Type B pancreatic cell (in vitro differentiated cells): ENCODE measurements at places on chromosomes 12 and 14.

GRCh38 chr12:107058190-107058589 lies 35.2 kb downstream of the CRY1 start:
- no peak for DNase-seq

DNA sequence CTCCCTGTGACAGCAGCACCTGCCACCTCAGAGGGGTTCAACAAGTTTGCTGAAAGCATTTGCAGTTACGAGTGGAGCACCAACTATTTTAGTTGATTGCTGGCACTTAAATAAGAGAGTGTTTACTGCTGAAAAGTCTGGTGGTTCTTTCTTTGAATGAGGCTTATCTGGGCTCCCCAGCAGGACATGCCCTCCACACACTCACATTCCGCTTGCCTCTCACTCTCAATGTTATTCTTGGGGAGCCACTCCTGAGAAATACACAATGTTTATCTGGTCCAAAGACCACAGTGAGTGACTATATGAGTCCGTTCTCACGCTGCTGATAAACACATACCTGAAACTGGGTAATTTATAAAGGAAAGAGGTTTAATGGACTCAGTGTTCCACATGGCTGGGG lies 31.9 kb downstream of the NT5DC3 start:
- DNase-seq, result no peak

DNA sequence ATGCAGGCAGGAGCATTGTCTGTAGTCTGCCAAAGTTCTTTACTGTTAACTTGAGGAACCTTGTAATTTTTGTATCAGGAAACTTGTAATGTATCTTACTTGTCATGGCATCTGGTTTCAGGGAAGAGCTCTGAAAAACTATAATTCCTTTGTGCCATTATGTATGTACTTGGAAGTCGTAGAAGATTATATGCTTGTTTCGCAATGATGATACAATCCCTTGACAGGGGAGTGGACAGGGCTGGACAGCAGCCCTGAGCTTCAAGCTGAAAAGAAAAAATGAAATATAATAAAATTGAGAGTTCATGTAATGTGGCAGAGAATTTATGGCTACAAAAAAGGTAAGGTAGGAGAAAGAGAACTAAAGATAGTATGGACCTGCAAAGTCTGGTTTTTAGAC lies 7.4 kb upstream of the DLGAP5 start:
- DNase-seq, result no peak

- no peak for DNase-seq
Observed at GRCh38 chr14:85625925-85626585, 96.1 kb downstream of the FLRT2 start.

- no peak for DNase-seq
Observed at GRCh38 chr12:122533856-122534255, 6.8 kb downstream of the KNTC1 start.

- DNase-seq, result no peak
Observed at GRCh38 chr14:70422538-70422937, 5.6 kb upstream of the SYNJ2BP start.
